T-cell (primary cell): ENCODE measurements at places on chromosomes 1 and 21.

- no peaks in the 10 kb centered on the region for H3K4me1 ChIP-seq
- peaks cover 3% of the 10 kb centered on the region for H3K27me3 ChIP-seq
- H3K27ac ChIP-seq, result no peak overlapping the region
- no peak overlapping the region for H3K4me3 ChIP-seq
- DNase-seq, result no peak
These were observed 7.4 kb upstream of the AGMAT start for GRCh38 chr1:15592285-15592684.

DNA sequence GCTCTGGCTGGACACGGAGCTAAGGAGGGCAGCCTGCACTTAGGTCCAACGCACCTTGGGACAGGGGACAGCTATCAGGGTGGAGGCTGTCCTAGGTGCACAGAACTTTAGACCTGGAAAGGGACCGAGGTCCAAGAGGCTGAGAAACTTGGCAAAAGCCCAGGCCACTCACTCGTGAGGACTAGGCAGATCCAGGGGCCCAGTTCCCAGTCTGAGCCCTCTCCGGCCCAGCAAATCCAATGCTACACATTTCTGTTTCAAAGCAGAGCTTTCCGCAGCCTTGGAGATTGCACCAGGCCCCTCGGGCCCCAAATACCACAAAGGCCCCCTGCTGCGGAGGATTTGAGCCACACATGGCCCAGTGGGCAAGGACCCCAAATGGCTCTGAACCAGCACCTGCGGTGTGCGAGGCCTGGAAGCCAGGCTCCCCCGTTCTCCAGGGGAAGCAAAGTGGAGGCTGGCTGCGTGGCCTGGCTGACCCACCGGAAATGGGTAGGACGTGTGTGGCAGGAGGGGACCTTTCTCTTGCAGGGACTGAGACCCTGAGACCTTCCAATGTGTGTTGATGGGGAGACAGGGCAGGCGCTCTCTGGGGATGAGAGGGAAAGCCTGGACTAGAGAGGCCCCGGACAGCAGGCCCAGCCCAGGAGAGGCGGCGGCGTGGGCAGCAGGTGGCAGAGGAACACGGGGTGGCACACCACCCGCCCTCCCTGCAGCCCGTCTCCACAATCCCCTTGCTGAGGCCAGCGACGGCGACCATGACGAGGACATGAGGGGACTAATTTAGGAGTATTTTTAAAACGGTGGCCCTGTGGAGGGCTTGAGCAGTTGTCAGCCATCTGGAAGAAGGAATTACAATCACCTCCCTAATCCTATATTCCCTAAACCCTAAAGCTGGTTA lies 118.7 kb downstream of the CASZ1 start:
- H3K4me1 ChIP-seq, result peaks cover 10% of the 10 kb centered on the region
- no peak overlapping the region for H3K4me3 ChIP-seq
- H3K27me3 ChIP-seq, result no peaks in the 10 kb centered on the region
- DNase-seq, result no peak
- H3K27ac ChIP-seq, result no peak overlapping the region

DNA sequence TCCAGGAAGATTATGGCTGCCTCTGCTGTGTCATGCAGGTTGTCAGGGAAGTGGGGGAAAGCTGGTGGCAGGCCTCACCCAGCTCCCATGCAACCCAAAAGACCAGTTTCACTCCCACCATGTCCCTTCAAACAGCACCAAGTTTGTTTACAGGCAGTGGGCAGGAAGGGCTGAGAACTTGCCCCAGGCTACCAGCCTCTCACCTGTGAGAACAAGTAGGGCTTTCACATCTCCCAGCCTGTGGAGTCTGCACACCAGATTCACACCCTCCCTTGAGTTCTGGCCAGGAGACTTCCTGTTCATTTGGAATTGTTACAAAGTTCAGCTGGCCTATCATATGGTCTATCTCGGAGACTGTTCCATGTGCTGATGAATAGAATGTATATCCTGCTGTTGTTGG lies 27.8 kb downstream of the RPAP2 start:
- DNase-seq, result no peak
- H3K27ac ChIP-seq, result no peak overlapping the region
- H3K4me1 ChIP-seq, result no peaks in the 10 kb centered on the region
- H3K36me3 ChIP-seq, result peaks cover 7% of the 10 kb centered on the region

DNA sequence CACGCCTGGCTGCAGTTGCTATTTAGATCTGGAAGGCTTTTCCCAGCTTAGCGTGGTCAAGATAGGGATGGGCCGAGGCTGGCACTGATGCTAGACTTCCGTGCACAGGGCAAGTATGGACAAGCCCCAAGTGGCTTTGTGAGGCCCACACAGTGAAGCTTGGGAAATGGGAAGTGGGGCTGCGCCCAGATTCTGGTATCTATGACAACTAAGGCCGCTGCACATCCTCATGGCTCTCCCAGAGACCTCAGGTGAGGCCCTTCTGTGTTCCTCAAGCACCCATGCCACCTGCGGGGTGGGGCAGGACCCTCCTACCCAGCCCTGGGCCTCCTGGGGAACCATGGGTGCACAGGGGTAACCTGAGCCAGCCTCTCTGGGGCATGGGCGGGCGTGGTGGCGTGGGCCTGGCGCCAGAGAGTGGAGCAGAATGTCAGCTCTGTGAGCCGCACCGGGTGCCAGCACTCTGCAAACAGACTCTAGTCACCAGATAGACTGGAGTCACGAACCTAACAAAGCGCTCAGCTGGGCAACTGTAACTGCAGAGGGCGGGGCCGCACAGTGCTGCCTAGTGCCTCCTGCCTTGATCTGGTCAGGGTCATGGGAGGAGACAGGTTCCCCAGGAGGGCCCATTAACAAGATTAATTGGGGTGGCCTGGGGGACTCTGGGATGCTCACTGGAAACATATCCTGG lies 46.4 kb downstream of the ELF3 start:
- no peak overlapping the region for H3K27ac ChIP-seq
- H3K36me3 ChIP-seq, result no peaks in the 10 kb centered on the region
- DNase-seq, result no peak
- no peaks in the 10 kb centered on the region for H3K27me3 ChIP-seq
- H3K4me3 ChIP-seq, result no peak overlapping the region

- H3K27ac ChIP-seq, result no peak overlapping the region
- no peak overlapping the region for H3K4me3 ChIP-seq
- H3K4me1 ChIP-seq, result no peaks in the 10 kb centered on the region
- H3K27me3 ChIP-seq, result peaks cover 2% of the 10 kb centered on the region
- DNase-seq, result no peak
- H3K36me3 ChIP-seq, result no peaks in the 10 kb centered on the region
These were observed 93.0 kb downstream of the NUF2 start for GRCh38 chr1:163414778-163415177.

DNA sequence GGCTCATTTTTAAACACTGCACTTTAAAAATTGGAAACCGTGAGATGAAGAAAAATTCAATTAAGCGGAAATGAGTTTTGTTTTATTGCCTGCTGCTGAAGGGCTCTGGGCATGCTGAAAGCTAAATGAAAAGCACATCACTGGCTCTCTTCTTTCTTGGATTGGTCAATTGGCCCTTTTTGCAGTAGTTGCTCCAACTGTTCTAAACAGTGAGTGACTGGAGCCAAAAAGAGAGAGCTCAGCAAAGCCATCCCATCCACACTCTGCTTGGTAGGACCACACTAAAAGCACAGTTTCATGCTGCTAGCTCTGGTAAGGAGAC lies 48.1 kb downstream of the LHX4 start:
- no peaks in the 10 kb centered on the region for H3K27me3 ChIP-seq
- no peak for DNase-seq
- no peaks in the 10 kb centered on the region for H3K4me1 ChIP-seq
- H3K4me3 ChIP-seq, result no peak overlapping the region
- H3K27ac ChIP-seq, result no peak overlapping the region
